ENCODE measurements at places on chromosomes 12 and 14.
A peak's percentile ranks its signal among the peaks of the same experiment; 100 is the strongest.

DNA sequence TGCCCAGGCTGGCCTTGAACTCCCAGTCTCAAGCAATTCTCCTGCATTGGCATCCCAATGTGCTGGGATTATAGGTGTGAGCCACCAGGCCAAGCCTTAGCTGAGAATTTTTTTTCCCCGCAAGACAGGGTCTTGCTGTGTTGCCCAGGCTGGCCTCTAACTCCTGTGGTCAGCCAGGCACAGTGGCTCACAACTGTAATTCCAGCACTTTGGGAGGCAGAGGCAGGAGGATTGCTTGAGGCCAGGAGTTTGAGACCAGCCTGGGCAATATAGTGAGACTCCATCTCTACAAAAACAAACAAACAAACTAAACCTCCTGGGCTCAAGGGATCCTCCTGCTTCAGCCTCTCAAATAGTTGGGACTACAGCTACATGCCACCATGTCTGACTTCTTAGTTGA lies 27.3 kb downstream of the DEPDC4 start:
- DNase-seq = no peak

GRCh38 chr14:94850309-94851211 lies 80.6 kb upstream of the GSC start:
- no peak for DNase-seq

- DNase-seq = no peak
These were observed 1.9 kb downstream of the DAAM1 start for GRCh38 chr14:59190372-59190771.

DNA sequence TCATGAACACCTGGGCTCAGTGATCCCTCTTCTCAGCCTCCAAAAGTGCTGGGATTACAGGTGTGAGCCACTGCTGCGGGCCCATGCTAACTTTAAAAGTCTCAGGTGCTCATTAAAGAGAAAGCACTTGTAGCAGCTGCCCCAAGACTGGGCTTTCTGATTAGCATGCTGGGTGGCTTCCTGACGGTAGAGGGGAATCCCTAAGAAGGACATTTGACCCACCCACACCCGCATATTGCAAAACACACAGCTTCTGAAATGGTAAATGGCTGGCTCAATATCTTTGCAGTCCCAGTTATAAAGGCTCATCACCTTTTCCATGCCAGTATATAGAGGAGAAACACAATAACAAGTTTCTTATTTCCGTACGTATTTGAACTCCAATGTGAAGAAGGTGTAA lies 19.3 kb upstream of the BICD1 start:
- DNase-seq = no peak

DNA sequence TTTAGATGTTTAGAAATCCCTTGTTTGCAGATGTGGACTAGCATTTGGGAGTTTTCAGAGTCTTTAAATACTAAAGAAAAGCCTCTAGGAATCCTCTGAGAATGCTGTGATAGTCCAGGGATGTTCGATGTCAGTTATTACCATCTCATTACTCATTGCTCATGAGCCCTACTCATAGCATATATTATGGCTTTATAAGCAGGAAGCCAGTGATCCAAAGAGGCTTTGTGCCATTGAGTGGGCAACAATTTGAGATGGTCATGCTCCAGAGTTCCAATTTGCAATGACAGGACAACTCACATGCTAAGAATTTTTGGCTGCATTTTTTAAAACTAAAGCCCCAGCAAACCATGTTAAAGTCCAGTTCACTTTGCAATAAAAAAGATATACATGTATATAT lies 163.0 kb downstream of the OTOGL start:
- DNase-seq = no peak

DNA sequence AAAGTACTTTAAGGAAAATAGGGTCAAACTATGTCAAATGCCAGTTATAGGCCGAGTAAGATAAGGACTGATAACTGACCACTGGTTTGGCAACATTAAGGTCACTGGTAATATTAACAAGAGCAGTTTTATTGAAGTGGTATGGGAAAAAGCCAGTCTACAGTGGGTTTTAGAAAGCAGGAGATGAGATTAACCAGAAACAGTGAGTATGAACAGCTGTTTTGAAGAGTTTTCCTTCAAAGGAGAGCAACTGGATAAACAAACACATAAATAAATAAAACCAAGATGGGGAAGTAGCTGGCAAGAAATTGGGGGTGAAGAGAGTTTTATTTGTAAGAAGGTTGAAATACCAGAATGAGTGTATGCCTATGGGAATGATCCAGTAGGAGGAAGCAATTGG lies 30.3 kb downstream of the KITLG start:
- no peak for DNase-seq

GRCh38 chr12:5171701-5172100 lies 128.0 kb downstream of the KCNA5 start:
- DNase-seq = peak; percentile 3

GRCh38 chr14:95044463-95045105 lies 112.7 kb downstream of the DICER1 start:
- DNase-seq = no peak

GRCh38 chr14:102164241-102164641 lies 24.5 kb downstream of the WDR20 start:
- DNase-seq = no peak

GRCh38 chr14:89921346-89921745 lies 33.2 kb downstream of the EFCAB11 start:
- no peak for DNase-seq

- no peak for DNase-seq
These were observed 24.9 kb downstream of the PSMC1 start for GRCh38 chr14:90281261-90281660.

- no peak for DNase-seq
These were observed 71.2 kb upstream of the ESRRB start for GRCh38 chr14:76304536-76305267.

- DNase-seq = no peak
These were observed 6.3 kb downstream of the MGAT4C start for GRCh38 chr12:86249851-86250250.

DNA sequence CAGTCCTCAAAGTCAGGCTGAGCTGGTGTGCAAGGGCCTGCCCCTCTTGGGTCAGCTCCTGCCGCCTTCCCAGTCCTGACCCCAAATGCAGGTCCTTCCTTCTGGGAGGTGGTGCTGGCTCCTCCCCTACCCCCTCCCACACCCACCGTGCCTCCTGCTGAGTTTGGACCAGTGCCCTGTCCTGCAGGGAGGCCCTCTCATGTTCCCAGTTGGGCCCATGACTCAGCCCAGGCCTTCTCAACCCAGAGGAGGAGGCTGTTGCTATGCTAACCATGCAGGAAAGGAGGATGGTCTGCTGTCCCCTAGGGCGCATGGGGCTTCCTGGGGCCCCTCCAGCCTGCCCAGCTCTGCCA lies 4.4 kb downstream of the ZBTB42 start:
- DNase-seq = no peak

DNA sequence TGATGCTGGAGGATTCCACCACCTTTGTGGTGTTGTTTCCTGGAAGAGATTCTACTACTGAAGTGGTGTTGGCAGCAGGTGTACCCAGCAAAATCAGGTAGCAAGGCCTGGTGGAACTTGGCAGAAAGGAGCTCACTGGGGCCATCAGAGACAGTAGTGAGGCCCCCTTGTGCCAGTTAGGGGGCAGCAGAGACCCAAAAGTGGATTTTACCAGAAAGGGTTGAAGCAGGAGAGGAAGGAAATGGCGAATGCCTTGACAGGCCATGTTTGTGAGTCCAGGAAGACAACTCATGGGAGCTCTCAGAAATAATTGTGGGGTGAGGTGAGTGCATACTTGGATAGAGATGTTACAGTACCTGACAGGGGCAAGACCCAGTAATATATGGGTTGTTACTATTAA lies 137.7 kb upstream of the FGD4 start:
- no peak for DNase-seq

DNA sequence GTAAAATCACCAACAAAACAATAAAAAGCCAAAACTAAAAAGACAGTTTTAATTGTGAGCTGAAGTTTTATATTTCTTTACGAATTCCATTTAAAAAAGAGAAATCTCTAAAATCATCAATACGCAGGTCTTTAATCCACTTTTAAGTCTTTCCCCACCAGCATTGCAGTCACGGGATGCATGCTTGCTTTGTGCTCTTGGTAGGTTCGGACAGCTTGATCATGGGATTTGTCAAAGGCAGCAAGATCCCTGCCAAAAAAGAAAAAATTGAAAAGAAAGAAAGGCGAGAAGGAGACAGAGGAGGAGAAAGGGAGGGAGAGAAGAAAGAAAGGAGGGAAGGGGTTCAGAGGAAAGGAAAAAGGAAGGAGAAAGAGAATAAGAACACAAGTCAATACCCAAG lies 4.7 kb upstream of the HAL start:
- DNase-seq = no peak

- DNase-seq = no peak
These were observed 226.3 kb downstream of the MON2 start for GRCh38 chr12:62692884-62693283.

DNA sequence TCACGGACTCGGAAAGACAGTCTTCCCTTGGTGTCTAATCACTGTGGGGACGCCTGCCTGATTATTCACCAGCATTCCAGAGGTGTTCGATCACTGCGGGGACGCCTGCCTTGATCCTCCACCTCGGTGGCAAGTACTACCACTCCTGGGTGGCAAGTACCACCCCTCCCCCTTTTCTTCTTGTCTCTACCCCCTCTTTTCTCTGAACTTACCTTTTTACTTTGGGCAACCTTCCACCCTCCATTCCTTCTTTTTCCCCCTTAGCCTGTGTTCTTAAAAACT lies 12.0 kb upstream of the LGMN start:
- DNase-seq = no peak

DNA sequence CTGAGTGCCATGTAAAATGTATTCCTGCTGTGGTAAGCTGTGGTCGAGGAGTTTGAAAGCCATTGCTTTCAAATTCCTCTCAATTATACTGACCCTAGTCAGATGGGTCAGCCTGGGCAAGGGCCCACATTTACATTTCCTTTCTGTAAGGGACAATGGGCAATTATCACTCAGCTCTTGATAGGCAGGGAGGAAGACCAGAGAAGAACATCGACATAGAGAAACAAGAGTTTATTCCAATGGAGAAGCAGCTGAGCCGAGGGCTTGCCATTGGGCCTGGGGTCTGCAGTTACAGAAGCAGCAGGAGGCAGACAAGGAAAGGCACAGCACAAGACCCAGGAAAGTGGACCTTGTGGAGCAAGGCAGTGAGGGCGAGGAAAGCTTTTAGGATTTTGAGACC lies 9.7 kb downstream of the NRIP2 start:
- DNase-seq = no peak

- no peak for DNase-seq
These were observed 12.7 kb upstream of the SERPINA1 start for GRCh38 chr14:94401083-94401482.

GRCh38 chr12:75984577-75985182 lies 46.9 kb downstream of the PHLDA1 start:
- no peak for DNase-seq

GRCh38 chr14:89915114-89915878 lies 39.2 kb downstream of the EFCAB11 start:
- DNase-seq = peak; percentile 65

- no peak for DNase-seq
These were observed 53.7 kb upstream of the PELI2 start for GRCh38 chr14:56064513-56064912.

- no peak for DNase-seq
These were observed 159.6 kb downstream of the KCNA5 start for GRCh38 chr12:5203274-5203673.

DNA sequence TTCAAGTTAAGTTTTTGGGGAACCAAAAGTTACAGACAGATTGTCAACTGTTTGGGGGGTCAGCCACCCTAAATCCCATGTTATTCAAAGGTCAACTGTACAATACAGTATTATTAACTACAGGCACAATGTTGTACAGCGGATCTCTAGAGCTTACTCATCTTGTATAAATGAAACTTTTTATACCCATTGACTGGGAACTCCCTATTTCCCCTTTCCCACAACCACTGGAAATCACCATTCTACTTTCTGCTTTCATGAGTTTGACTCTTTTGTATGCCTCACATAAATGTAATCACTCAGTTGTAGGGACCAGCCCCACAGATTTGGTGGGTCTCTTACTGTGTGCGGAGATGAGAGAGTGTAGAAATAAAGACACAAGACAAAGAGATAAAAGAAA lies 57.8 kb downstream of the SLCO1B3 start:
- no peak for DNase-seq

DNA sequence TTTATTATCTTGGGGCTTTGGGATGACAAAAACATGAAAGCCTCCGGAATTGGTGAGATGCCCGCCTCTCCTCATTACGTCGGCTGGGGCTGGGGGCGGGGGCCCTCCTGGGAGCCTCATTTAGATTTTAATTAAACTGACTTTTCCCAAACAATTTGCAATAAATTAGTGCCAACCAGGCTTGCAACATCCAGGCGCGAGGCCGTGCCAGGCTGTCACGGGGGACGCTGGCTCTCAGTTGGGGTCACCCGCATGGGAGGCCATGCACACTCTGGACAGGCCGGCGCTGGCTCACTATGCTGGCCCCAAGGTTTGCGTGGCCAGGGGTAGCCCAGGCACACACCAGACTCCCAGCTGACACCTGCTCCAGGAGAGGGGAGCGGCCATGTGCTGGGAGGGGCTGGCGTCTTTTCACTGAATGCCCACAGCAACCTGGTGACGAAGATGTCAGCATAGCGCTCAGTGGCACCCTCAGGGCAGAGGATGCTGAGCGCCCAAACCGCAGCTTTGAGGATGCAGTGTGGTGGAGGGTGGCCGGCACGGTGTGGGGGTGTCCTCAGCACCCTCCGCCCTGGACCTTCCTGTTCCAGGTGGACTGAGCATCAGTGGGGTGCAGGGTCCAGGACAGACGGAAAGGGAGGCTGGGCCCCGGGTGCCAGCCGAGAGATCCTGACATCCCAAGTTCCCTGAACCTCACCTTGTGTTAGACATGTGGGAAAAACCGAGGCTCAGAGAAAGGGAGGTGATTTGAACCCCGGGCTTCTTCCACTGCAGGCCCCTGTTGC lies 190.8 kb upstream of the C14orf180 start:
- no peak for DNase-seq

DNA sequence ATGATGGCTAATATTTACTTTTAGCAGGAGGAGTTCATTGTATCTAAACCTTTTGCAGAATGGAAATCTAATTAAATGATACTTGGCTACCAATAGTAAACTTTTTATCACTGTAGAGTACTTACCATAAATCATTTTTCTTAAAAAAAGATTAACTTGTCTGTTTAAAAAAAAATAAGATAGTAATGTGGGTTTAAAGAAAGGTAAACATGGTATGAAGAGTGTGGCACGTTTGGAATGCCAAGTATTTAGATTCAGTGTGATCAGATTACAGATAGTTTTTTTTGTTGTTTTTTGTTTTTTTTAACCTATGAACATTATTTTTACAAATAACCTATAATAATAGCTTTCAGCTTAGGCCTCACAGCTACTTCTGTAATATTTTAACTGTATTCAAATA lies 25.8 kb downstream of the KTN1 start:
- DNase-seq = no peak

GRCh38 chr12:43914923-43915468 lies 79.1 kb downstream of the TMEM117 start:
- DNase-seq = no peak

DNA sequence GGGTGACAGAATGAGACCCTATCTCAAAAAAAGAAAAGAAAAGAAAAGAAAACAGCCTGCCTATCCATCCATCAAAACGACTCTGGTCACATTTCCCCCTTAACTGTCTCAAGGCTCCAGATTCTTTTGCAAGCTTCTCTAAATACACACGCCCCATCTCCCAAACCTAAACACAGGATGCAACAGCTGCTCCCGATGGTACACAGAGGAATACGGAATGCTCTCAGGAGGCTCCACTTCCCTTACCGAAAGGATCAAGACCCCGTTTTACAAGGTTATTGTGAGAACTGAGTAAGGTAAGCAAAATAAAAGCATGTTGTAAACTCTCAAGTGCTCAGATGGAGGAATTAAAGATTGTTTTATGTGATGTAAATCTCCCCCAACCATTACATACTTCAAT lies 62.3 kb downstream of the NT5DC3 start:
- DNase-seq = no peak

- DNase-seq = no peak
These were observed 140.5 kb downstream of the ZFP36L1 start for GRCh38 chr14:68652433-68652690.
